ENCODE measurements at places on chromosomes 6 and 20.

DNA sequence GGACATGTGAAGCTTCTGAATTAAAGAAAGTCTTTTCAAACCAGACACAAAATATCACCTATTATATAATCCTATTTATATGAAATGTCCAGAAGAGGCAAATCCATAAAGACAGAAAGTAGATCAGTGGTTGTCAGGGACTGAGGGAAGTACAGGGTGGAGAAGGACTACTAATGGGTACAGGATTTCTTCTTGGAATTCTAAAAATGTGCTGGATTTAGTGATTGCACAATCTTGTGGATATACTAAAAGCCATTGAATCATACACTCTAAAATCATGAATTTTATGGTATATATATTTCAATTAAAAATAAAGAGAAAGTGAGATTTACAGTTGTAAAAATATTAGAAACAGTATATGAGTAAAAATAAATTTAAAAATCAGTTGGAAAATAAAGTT, 18.7 kb upstream of the MC3R start:
- DNase-seq, result no peak

- DNase-seq, result peak; percentile 36
Observed at GRCh38 chr20:25207960-25208534, 12.5 kb downstream of the ENTPD6 start.

DNA sequence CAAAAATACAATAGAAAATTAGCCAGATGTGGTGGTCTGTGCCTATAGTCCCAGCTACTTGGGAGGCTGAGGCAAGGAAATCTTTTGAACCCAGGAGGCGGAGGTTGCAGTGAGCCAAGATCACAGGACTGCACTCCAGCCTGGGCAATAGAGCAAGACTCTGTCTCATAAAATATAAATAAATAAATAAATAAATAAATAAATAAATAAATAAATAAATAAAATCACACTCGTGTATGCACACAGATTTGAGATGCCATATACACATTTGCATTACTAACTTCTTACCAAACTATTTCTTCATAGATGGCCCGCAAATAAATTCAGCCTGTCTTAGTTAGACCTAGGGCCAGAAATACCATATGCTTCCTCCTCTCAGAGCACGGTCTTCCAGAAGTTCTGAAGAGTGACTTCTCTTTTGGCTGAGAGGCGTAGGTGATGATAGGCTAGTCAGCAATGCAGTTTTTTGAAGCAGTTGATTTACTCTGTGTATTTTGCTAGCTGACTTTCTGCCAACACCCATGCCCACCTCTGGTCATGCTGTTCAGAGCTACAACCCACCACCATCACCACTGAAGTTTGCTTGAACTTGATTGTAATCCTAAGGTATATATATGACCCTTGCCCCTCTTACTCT, 150.1 kb downstream of the SASH1 start:
- no peak for DNase-seq

DNA sequence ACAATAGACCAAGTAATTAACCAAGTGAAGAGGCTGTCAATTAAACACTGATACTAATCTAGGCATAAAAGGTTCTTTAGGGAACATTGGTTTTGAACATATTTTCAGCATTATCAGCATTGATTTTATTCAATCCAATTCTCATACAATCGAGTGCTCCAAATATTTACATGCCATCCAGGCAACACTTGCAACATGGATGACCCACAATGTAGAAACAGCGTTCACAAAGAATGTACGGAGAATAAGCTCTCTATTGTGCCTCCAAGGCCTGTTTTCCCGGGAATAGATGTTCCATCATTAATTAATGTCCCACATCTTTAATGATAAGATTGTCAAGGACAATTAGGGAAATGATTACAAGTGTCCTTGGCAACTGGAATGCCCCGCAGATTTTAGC, 117.4 kb downstream of the RFX6 start:
- no peak for DNase-seq

GRCh38 chr6:54801244-54801643, 45.3 kb upstream of the FAM83B start:
- peak; percentile 12 for DNase-seq

- DNase-seq, result no peak
Observed at GRCh38 chr6:22334778-22335177, 37.9 kb upstream of the PRL start.

DNA sequence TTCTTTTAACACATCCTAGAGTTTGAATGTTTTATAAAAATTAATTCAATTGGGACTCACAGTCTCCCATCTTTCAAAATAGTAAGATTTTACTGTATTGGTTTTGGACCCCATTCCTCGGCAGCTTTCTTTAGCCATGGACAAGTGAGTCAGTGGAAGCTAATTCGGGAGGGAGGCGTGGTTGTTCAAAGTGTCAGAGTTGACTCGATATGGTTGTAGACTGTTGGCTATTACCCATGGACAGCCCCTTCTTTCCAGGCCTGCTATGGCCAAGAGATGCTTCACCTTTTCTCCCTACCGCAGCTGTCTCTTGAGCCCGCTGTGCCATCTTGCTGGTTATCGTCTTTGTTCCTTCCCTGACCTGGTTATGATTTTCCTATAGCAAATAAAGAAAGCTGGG, 243.0 kb downstream of the CD83 start:
- DNase-seq, result no peak

GRCh38 chr6:38352636-38353035, 287.1 kb downstream of the BTBD9 start:
- DNase-seq, result peak; percentile 73

GRCh38 chr6:39342692-39343395, 20.3 kb upstream of the KCNK16 start:
- DNase-seq, result no peak

GRCh38 chr6:107607116-107607515, 117.2 kb downstream of the SOBP start:
- DNase-seq, result no peak

- DNase-seq, result peak; percentile 73
Observed at GRCh38 chr6:42451333-42452170, at the start of gene TRERF1. TRERF1 (minus strand) TSS chr6:42451926; CDS start chr6:42269590, 182,336 bp downstream.

DNA sequence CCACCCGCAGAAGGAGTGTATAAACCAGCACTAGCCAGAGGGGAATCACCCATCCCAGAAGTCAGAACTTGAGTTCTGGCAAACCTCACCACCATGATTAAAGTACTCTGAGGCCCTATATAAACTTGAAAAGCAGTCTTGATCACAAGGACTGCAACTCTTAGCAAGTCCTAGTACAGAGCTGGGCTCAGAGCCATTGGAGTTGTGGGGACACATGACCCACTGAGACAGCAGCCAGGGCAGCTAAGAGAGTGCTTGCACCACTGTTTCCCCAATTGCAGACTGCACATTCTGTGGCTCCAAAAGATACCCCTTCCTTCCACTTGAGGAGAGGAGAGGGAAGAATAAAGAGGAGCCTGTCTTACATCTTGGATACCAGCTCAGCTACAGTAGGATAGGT, 4.7 kb upstream of the MCM9 start:
- DNase-seq, result no peak

GRCh38 chr6:26571592-26572296, 25.0 kb upstream of the ABT1 start:
- DNase-seq, result peak; percentile 77

DNA sequence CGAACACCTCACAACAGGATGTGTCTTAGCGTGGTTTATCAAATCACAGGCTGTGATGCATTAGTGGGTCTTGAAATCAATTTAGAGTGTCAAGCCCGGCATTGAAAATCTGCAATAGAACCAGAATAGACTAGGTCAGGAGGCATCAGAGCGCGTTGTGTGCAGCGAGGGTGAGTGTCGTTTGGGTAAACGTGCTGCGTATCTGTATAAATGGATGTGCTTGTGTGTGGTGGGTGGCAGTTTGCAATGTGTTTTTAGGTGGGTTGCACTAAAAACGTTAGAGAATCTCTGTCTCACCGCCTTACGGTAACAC, 121.0 kb upstream of the SULF2 start:
- no peak for DNase-seq

- no peak for DNase-seq
Observed at GRCh38 chr6:119466226-119466625, 116.7 kb upstream of the MAN1A1 start.

GRCh38 chr6:107917451-107918375, 40.3 kb downstream of the SEC63 start:
- DNase-seq, result no peak

DNA sequence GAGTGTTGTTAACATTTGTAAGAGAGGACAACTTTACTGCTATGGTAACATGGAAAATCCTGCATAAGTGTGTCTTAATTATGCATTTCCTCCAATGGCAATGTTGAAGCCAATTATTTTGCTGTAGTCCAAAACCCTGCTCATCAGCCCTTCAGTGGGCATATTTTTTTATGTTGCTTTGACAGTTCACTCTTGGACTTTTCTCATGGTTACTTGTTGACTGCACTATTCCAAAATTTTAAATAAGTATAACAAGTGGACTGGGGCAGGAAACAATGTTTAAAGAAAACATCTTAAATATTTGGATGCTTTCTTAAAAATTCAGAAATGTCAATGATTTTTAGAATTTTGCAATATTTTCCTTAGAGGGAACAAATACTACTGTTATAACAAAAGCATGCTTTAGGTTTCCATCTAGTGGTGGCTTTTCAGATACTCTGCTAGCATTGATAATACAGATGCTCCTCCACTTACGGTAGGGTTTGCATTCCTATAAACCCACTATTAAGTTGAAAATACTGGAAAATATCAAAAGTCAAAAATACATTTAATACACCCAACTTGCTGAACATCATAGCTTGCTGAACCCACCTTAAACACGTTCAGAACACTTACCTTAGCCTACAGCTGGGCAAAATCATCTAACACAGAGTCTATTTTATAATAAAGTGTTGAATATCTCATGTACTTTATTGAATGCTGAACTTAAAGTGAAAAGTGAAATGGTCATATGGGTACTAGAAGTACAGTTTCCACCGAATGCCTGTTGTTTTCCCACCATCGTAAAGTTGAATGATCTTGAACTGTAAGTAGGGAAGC, 86.4 kb downstream of the ADGRG6 start:
- peak; percentile 70 for DNase-seq

DNA sequence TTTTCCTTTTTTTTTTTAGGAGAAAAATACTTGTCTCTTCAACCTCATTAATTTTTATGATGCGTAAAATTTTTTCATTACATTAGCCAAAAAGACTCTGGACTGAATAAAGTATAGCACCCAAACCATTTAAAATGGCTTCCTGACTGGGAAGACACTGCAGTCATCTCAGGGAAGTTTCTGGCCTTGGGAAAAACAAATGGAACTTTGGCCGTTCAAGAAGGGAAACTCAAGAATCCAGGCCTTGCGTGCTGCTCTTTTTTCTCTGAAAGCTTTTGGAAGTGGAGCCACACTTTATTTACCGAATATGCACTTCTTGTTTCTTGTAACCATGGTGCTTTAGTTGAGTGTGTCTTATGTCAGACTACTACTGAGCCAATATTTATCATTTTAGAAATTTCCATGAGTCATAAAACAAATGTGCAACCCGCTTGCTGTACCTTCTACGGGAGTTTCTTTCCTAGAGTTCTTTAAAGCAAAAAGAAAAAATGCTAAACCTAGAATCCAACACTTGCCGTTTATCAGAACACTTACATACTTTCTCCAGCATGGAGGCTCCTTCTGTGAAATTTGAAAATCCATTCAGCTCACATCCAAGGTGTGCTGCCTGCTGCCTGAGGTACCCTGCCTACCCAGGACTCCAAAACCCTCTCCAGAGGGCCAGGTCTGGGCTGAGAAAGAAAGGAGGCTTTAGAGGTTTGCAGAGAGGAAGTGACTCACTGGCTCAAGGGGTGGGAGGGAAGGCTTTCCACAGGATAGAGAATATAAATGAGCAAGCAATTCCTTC, 11.5 kb upstream of the DSTN start:
- DNase-seq, result peak; percentile 92

DNA sequence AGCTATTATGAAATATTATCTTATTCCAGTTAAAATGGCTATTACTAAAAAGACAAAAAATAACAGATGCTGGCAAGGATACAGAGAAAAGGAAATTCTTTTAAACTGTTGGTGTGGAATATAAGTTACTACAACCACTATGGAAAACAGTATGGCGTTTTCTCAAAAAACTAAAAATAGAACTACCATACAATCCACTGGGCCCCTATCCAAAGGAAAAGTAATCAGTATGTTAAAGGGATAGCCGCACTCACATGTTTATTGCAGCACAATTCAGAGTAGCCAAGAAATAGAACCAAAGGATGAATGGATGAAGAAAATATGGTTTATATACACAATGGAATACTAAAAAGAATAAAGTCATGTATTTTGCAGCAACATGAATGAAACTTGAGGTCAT, 303.8 kb upstream of the ECI2 start:
- DNase-seq, result no peak

DNA sequence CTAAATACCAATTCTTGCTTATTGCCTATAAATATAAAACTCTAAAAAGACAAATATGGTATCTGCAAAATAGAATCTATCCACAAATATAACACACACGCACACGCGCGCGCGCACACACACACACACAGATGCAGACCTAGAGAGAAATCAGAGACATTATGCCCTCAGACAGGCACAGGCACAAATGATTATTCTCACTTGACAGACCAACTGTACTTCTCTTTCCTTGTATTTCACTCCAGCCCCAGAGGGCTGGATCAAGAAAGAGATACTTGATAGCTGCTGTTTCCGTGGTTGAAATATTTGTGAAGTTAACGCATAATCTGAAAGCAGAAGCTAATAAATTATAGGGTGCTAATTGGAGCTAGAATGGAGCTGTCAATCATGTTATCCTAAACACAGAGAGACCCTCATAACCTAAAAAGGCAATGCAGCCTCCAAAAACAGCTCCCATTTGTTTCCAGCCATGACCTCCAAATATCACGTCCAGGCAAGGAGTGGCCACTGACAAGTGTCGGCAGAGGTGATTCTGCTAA, 11.5 kb downstream of the VGLL2 start:
- no peak for DNase-seq

GRCh38 chr6:143064951-143065683, 4.4 kb downstream of the AIG1 start:
- DNase-seq, result peak; percentile 48

- DNase-seq, result no peak
Observed at GRCh38 chr6:105794239-105794638, 291.9 kb upstream of the PRDM1 start.

DNA sequence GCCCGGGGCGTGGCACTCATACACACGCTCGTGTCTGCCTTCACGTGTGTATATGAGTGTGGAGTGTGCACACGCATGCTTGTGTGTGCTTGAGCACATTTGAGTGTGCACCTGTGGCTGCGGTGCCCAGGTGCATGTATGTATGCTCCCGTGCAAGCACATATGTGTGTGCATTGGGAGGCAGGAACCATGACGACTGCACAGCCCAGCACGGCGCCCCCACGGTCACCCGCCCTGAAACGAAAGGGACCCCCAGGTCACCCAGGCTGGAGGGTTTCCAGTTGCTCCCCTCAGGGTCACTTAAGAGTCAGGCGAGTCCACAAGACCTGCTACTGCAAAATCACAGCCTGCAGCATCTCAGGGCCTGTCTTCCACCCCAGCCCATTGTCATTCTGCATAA, 94.7 kb downstream of the YTHDF1 start:
- no peak for DNase-seq

- DNase-seq, result peak; percentile 98
Observed at GRCh38 chr6:21987501-21987957, 309.3 kb downstream of the PRL start.
